ENCODE measurements at places on chromosomes 7 and 10. TPM values are rescaled to one million over a fixed set of nuclear protein-coding genes. Genes with fewer than 3 reads are reported as not detected.

DNA sequence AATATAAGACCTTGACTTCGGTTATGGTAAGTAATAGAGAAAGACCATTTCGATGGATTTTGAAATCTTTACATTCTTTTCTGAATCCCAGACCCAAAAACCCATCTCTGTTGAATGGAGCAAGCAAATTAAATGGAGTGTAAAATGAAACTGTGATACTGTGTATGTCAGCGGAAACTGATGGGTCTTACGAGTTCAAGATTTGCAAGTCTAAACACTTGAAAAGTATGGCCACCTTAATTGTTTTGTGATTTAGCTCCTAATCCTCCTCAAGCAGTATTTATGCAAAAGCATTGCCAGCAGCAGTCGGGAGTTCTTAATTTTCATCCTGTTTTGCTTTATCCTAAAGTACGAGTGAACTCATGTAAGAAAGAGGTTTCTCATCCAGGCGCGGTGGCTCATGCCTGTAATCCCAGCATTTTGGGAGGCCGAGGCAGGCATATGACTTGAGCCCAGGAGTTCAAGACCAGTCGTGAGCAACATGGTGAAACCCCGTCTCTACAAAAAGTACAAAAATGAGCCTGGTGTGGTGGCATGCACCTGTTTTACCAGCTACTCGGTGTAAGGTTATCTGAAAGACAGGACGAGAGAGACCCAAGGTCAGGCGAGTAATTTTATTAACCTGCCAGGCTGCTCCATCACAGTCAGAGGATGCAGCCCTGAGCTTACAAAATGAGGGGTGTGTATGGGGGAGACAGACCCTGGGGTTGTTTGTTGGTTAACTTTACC is 5.8 kb upstream of the DHTKD1 start:
- peaks cover 7% of the 10 kb centered on the region for H3K4me1 ChIP-seq
- no peaks in the 10 kb centered on the region for H3K27me3 ChIP-seq
- DNase-seq, result no peak
- H3K27ac ChIP-seq, result no peak overlapping the region
- no peaks in the 10 kb centered on the region for H3K36me3 ChIP-seq
- H3K4me3 ChIP-seq, result no peak overlapping the region

Gene IKZF1
- 0.57 TPM for total RNA-seq

- H3K4me3 ChIP-seq, result no peak overlapping the region
- H3K36me3 ChIP-seq, result no peaks in the 10 kb centered on the region
- H3K27me3 ChIP-seq, result no peaks in the 10 kb centered on the region
- no peak for DNase-seq
- no peaks in the 10 kb centered on the region for H3K4me1 ChIP-seq
These were observed 961.8 kb upstream of the LRRN3 start for GRCh38 chr7:110129159-110129558.

Gene CLRN3
- total RNA-seq, result 0.39 TPM

Gene MYL10
- total RNA-seq, result not detected

- H3K27me3 ChIP-seq, result no peaks in the 10 kb centered on the region
- no peak overlapping the region for H3K4me3 ChIP-seq
- no peak overlapping the region for H3K27ac ChIP-seq
- H3K36me3 ChIP-seq, result no peaks in the 10 kb centered on the region
- DNase-seq, result no peak
These were observed 182.8 kb upstream of the CDCA7L start for GRCh38 chr7:22128528-22128920.

DNA sequence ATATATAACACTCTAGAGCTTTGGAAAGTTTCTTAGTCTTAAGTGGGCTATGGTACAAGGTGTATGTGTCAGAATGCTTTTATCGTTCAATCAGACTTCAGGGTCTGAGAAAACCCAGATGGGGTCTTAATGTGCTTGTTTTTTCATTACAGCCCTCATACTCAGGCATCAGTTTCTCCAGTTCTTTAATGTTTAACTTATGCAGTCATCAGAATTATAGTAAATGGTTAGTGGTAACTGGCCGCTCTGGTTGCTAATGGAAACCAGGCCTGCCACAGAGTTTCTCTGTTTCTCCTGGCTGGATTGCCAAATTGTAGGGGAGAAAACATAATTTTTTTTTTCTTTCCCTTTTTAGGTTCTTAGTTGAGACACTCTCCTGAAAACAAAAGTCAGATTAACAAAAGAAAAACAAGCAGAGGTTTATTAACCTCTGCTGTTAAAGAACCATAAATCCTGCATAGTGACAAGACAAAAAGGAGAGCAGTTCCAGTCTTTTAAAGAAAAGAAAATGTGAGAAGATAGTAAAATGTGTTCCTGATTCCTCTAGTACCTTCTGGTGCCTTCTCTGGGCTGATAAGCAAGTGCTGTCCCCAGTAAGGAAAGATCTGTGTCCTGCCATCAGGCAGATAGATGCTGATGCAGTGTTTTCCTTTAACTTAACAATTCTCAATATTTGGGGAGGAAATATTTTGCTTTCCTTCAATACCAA is 21.5 kb upstream of the GHITM start:
- no peaks in the 10 kb centered on the region for H3K36me3 ChIP-seq
- H3K4me1 ChIP-seq, result peaks cover 9% of the 10 kb centered on the region
- H3K4me3 ChIP-seq, result no peak overlapping the region
- no peak overlapping the region for H3K27ac ChIP-seq
- no peaks in the 10 kb centered on the region for H3K27me3 ChIP-seq

GRCh38 chr10:78742730-78743615 is 325.8 kb upstream of the ZMIZ1 start:
- peaks cover 28% of the 10 kb centered on the region for H3K27me3 ChIP-seq
- no peak overlapping the region for H3K4me3 ChIP-seq
- no peak for DNase-seq
- H3K4me1 ChIP-seq, result no peaks in the 10 kb centered on the region

Gene ACSL5
- 195 TPM for total RNA-seq

- DNase-seq, result no peak
- H3K27me3 ChIP-seq, result no peaks in the 10 kb centered on the region
- no peaks in the 10 kb centered on the region for H3K4me1 ChIP-seq
- H3K4me3 ChIP-seq, result no peak overlapping the region
These were observed 18.3 kb downstream of the CPED1 start for GRCh38 chr7:121006711-121007315.

Gene CYP26C1
- total RNA-seq, result 0.07 TPM

- no peaks in the 10 kb centered on the region for H3K27me3 ChIP-seq
- no peak overlapping the region for H3K27ac ChIP-seq
- H3K4me3 ChIP-seq, result no peak overlapping the region
- no peaks in the 10 kb centered on the region for H3K36me3 ChIP-seq
These were observed 38.1 kb downstream of the TMEM130 start for GRCh38 chr7:98831641-98832221.

Gene ADAP1
- total RNA-seq, result 34.0 TPM

GRCh38 chr10:113958631-113959382 is 84.9 kb upstream of the ADRB1 start:
- H3K27me3 ChIP-seq, result no peaks in the 10 kb centered on the region
- H3K36me3 ChIP-seq, result no peaks in the 10 kb centered on the region
- DNase-seq, result peak; percentile 82
- H3K4me3 ChIP-seq, result peak overlapping the region; percentile 2
- peak overlapping the region; percentile 48 for H3K27ac ChIP-seq
- H3K4me1 ChIP-seq, result peaks cover 43% of the 10 kb centered on the region

Gene GPR37
- total RNA-seq, result 2.2 TPM

- no peak for DNase-seq
- H3K27ac ChIP-seq, result no peak overlapping the region
- H3K27me3 ChIP-seq, result peaks cover 30% of the 10 kb centered on the region
- H3K36me3 ChIP-seq, result no peaks in the 10 kb centered on the region
- H3K4me3 ChIP-seq, result no peak overlapping the region
These were observed 10.5 kb downstream of the C10orf53 start for GRCh38 chr10:49689882-49690510.

DNA sequence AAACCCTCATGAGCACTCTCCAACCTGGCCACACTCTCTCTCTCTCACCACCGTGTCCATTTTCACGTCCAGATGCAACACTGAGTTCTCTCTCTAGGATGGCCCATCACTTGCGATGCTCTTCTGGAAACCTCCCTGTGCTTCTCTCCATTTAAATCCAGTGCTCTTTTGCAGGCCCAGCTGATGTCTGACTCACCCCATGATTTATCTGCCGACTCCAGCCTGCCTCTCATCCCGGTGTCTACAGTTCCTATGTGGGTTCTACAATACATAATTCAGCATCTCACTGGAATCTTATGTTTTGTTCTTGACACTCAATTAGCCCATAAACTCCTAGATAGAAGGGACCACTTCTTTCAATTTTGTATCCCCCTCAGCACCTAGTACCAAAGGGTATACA is 5.0 kb downstream of the TPK1 start:
- no peak overlapping the region for H3K27ac ChIP-seq
- H3K36me3 ChIP-seq, result no peaks in the 10 kb centered on the region
- no peak for DNase-seq
- peaks cover 10% of the 10 kb centered on the region for H3K4me1 ChIP-seq
- no peak overlapping the region for H3K4me3 ChIP-seq

DNA sequence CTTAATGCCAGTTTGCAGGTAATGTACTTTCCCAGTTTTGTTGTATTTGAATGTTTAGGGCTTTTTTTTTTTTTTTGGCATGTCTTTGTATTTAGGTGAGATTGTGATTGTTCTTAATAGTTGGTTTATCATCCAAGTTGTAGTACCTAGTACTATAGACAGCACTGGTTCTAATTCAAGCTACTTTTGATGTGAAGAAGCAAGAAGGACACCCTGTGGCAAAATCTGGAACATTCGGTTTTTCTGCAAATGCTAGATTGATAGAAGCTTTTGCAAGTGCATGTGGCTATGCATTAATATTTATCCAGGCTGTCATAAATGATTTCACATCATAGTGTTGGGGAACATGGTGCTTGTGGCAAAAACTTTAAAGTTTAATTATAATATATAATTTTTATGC is 248.9 kb downstream of the FOXP2 start:
- H3K27ac ChIP-seq, result no peak overlapping the region
- no peaks in the 10 kb centered on the region for H3K36me3 ChIP-seq
- peak; percentile 46 for DNase-seq
- H3K27me3 ChIP-seq, result no peaks in the 10 kb centered on the region

- H3K36me3 ChIP-seq, result no peaks in the 10 kb centered on the region
- DNase-seq, result no peak
- no peaks in the 10 kb centered on the region for H3K4me1 ChIP-seq
- H3K27ac ChIP-seq, result no peak overlapping the region
- H3K4me3 ChIP-seq, result no peak overlapping the region
- H3K27me3 ChIP-seq, result no peaks in the 10 kb centered on the region
These were observed 14.0 kb upstream of the RAMP3 start for GRCh38 chr7:45143616-45144015.

Gene ELN
- 0.17 TPM for total RNA-seq

- no peak overlapping the region for H3K4me3 ChIP-seq
- no peaks in the 10 kb centered on the region for H3K27me3 ChIP-seq
- H3K27ac ChIP-seq, result no peak overlapping the region
- no peaks in the 10 kb centered on the region for H3K36me3 ChIP-seq
- no peak for DNase-seq
These were observed 177.3 kb upstream of the GRB10 start for GRCh38 chr7:50959991-50960390.

- no peak within 1 kb of the TSS for H3K27ac ChIP-seq
- no peak within 1 kb of the TSS for H3K4me3 ChIP-seq
- H3K4me1 ChIP-seq, result no peaks in the 10 kb centered on the region
- DNase-seq, result no peak
- H3K36me3 ChIP-seq, result no peaks in the 10 kb centered on the region
These were observed at the start of gene TAC1 for GRCh38 chr7:97731736-97732564. TAC1 (plus strand) TSS chr7:97732086; CDS start chr7:97732613, 527 bp downstream.

DNA sequence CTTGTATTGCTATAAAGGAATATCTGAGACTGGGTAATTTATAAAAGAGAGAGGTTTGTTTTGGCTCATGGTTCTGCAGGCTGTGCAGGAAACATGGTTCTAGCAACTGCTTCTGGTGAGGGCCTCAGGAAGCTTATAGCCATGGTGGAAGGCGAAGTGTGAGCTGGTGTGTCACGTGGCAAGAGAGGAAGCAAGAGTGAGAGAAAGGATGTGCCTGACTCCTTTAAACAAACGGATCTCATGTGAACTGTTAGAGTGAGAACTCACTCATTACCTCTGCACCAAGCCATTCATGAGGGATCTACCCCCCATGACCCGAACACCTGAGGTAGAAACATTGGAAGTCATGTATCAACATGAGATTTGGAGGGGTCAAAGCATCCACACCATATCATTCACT is 7.7 kb upstream of the ITPRIP start:
- H3K36me3 ChIP-seq, result no peaks in the 10 kb centered on the region
- H3K27ac ChIP-seq, result no peak overlapping the region
- no peaks in the 10 kb centered on the region for H3K27me3 ChIP-seq
- peaks cover 2% of the 10 kb centered on the region for H3K4me1 ChIP-seq

DNA sequence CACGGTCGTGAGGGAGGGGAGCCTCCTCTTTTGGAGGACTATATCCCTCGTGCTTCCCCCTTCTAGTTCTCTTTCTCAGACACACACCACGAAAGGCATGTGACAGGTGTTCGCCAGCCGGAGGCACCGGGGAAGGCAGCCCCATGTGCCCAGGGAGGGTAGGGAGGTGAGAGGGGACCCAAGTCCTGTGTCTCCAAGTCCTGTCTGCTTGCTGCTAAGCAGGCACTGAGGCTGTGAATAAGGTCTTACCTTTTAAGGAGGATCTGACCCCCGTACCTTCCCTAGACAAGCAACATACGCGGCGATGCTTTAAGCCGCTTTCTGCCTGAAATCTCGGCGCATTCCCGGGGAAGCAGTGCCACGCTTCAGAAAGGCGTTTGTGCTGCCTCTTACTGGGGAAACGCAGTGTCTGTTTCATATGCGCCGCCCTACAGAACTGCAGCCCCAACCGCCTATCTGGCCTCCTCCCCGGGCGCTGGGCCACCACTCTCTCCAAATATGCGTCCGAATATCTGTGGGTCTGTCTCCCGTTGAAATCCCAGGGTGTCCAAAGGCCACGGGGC is 770 bp downstream of the PLXNA4 start:
- H3K36me3 ChIP-seq, result no peaks in the 10 kb centered on the region
- H3K4me1 ChIP-seq, result no peaks in the 10 kb centered on the region
- no peak for DNase-seq
- no peak overlapping the region for H3K4me3 ChIP-seq
- no peak overlapping the region for H3K27ac ChIP-seq
- peaks cover 47% of the 10 kb centered on the region for H3K27me3 ChIP-seq

Gene LLCFC1
- total RNA-seq, result not detected

Gene OTUD1
- 5.7 TPM for total RNA-seq

Gene CNTNAP2
- 0.37 TPM for total RNA-seq

DNA sequence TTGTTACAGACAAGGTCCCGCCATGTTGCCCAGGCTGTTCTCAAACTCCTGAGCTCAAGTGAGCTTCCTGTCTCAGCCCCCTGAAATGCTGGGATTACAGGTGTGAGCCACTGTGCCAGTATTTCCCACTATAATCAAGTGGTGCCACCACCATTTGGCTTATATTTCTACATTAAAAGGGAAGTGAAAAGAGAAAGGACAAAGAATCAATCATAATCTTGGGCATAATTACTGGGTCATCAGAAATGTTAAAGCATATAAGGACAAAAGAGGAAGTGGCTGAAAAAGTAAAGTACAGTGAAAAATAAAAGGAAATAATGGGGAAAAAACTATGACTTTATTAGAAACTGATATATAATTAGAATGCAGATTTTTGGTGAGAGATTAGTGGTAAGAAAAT is 25.7 kb upstream of the ENTPD1 start:
- no peaks in the 10 kb centered on the region for H3K27me3 ChIP-seq
- H3K27ac ChIP-seq, result no peak overlapping the region
- DNase-seq, result no peak
- no peaks in the 10 kb centered on the region for H3K36me3 ChIP-seq

- no peak overlapping the region for H3K27ac ChIP-seq
- H3K4me3 ChIP-seq, result no peak overlapping the region
- no peaks in the 10 kb centered on the region for H3K4me1 ChIP-seq
These were observed 59.1 kb downstream of the ELAPOR2 start for GRCh38 chr7:87000344-87000743.

- H3K27ac ChIP-seq, result no peak overlapping the region
- H3K27me3 ChIP-seq, result no peaks in the 10 kb centered on the region
- no peak overlapping the region for H3K4me3 ChIP-seq
These were observed 12.7 kb downstream of the SPRN start for GRCh38 chr10:133411523-133412380.

Gene GPER1
- 1.2 TPM for total RNA-seq

Measured in HCT116 (cell line).